ENCODE measurements at places on chromosomes 3 and 15.

GRCh38 chr3:53483821-53484220 lies 10.6 kb upstream of the CACNA1D start:
- no peak for DNase-seq

DNA sequence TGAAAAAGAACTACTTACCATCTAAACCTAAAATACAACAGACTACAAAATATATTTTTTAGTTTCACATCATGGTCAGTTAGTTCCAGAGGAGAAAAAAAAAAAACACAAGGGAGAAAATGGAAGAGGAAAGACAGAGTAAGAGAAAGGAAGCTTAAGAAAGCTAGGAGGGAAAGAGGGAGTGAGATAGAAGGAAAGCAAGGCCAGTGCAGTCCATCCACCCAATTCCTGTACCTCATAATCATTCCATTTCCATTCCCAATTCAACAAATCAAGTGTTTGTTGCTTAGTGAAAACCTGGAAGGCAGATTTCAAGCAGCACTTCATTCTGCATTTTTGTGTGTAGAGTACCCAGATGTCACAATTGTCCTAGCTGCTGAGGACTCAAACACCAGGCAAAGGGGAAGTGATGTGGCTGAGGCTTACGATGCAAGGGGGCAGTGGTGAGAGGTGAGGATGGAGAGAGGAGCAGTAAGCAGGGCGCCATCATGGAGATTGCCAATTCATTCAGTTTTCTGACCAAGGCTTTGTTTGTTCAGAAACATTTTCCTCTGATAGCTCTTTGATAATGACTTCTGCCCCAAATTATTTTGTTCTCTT lies 83.6 kb upstream of the GSK3B start:
- no peak for DNase-seq

DNA sequence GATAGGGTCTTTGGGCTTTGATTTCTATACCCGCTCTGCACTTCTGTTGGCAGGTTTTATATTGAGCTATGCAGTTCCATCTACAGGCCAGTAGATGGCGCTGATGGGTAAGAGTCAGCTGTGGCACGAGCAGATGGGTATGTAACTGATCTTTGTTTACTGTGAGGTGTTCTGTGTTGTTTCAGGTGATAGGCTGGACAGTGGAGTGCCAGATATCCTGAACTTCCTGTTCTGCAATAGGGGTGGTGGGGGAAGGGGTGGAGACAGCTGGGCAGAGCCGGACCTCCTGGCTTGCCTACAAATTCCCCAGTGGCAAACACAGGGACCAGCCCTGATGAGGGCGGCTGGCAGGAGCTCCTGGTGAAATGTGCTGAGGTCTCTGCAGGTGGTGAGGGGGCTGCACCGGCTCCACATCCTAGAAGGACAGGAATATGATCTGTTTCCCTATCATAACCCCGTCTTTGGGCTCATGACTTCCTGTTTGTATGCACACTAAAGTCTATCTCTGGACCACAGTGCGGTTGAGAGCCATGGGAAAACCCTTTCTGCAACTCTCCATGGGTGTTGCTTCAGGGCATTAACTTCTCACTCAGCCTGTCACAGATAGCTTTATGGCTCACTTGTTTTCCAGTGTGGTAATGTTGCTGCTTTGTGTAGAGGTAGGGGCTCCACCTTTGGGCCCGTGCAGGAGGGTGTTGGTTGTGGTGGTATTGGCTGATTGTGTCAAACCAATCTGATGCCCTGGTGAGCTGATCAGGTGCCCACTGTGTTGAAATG lies 13.4 kb upstream of the FAM98B start:
- peak; percentile 8 for DNase-seq

DNA sequence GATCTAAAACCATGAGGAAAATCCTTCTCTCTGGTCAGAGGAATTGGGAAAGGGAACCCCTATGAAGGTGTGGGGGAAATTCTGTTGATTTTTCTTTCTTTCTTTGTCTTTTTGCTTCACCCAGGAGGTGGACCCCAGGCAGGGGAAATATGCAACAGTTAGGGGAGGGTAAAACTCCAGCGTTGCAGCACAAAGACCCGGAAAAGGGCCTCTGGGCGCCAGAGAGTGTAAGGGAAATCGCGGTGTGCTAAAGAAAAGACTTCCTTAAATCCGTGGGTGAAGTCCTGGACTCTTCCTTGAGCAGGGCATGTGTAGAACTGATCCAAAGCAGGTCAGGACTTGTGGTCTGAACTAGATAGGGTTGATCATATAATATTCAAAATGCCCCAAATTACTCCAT lies 11.1 kb upstream of the TBC1D21 start:
- DNase-seq, result no peak

GRCh38 chr3:13273604-13274105 lies 146.5 kb downstream of the NUP210 start:
- no peak for DNase-seq
